ENCODE measurements at places on chromosomes 2 and 18.

- DNase-seq: no peak
These were observed 133.5 kb downstream of the TANC1 start for GRCh38 chr2:159101755-159102489.

GRCh38 chr18:23837591-23837990 lies 148.3 kb downstream of the LAMA3 start:
- no peak for DNase-seq

- no peak for DNase-seq
These were observed 10.2 kb downstream of the LRRFIP1 start for GRCh38 chr2:237637429-237638135.

GRCh38 chr2:152606941-152607340 lies 110.3 kb downstream of the PRPF40A start:
- DNase-seq: no peak

DNA sequence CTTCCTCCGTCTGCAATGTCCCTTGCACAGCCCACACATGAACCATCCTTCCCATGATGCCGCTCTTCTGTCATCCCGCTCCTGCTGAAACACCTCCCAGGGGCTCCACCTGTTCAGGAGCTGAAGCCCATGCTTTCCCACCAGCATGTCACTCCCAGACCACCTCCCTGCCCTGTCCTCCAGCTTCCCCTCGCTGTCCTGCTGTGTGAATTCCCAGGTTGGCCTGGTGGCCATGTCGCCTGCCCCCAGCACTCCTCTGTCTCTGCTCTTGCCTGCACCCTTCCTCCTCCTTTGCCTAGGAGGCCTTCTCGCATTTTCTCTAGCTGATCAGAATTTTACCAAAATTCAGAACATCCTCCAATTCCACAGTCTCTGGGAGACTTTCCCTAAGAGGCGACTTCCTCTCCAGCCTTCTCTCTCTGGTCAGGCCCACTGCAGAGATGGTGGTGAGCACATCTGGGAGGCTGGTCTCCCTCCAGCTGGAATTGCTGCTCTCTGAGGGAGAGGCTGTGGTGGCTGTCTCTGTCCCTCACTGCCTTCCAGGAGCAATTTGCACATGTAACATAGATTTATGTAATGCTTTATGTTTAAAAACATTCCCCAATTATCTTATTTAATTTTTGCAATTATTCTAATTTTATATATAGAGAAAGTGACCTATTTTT lies 8.9 kb upstream of the IL1RL2 start:
- DNase-seq: no peak

GRCh38 chr2:148493822-148494563 lies 150.6 kb upstream of the EPC2 start:
- DNase-seq: no peak

Measured in stimulated activated CD4-positive, alpha-beta T cell treated with anti-CD3 and anti-CD28 coated beads, Interleukin-12 subunit alpha, Interleukin-12 subunit beta, amount 100 ng/mL, for 4 hours (primary cell).